ENCODE measurements at places on chromosomes 13 and 19.
A peak's percentile ranks its signal among the peaks of the same experiment; 100 is the strongest.

- DNase-seq: no peak
Observed at GRCh38 chr13:96871469-96871868, 122.8 kb downstream of the OXGR1 start.

GRCh38 chr13:65336916-65337315 is 1893.2 kb downstream of the PCDH9 start:
- DNase-seq: no peak

GRCh38 chr13:58949646-58950045 is 1214.1 kb downstream of the DIAPH3 start:
- no peak for DNase-seq

DNA sequence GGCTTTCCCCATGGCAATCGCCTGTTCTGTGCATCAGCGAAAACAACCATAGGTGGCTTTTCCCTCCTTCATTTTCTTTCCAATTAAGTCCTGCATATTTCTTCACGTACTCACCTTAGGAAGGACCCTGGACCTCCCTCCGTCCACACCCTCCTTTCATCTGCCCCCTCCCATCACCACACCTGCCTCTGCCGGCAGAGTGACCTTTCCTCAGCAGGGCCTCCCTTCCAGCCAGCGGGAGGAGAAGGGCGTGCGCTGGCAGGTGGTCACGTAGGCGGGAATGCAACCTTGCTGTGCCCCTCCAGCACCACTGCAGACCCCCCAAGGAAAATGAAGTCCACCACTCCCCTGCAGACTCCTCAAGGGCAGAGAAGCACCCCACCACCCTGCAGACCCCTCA is 61.1 kb downstream of the GSX1 start:
- no peak for DNase-seq

GRCh38 chr13:76944456-76944855 is 3.9 kb upstream of the ACOD1 start:
- no peak for DNase-seq

GRCh38 chr19:16074488-16075365 is 1.6 kb upstream of the TPM4 start:
- DNase-seq: no peak

- DNase-seq: no peak
Observed at GRCh38 chr19:8486661-8487136, 15.7 kb downstream of the PRAM1 start.

- no peak for DNase-seq
Observed at GRCh38 chr13:23718996-23719395, 148.8 kb downstream of the TNFRSF19 start.

GRCh38 chr13:28528848-28529247 is 33.9 kb upstream of the FLT1 start:
- DNase-seq: no peak

- no peak for DNase-seq
Observed at GRCh38 chr19:4060621-4061177, 6.0 kb downstream of the ZBTB7A start.

DNA sequence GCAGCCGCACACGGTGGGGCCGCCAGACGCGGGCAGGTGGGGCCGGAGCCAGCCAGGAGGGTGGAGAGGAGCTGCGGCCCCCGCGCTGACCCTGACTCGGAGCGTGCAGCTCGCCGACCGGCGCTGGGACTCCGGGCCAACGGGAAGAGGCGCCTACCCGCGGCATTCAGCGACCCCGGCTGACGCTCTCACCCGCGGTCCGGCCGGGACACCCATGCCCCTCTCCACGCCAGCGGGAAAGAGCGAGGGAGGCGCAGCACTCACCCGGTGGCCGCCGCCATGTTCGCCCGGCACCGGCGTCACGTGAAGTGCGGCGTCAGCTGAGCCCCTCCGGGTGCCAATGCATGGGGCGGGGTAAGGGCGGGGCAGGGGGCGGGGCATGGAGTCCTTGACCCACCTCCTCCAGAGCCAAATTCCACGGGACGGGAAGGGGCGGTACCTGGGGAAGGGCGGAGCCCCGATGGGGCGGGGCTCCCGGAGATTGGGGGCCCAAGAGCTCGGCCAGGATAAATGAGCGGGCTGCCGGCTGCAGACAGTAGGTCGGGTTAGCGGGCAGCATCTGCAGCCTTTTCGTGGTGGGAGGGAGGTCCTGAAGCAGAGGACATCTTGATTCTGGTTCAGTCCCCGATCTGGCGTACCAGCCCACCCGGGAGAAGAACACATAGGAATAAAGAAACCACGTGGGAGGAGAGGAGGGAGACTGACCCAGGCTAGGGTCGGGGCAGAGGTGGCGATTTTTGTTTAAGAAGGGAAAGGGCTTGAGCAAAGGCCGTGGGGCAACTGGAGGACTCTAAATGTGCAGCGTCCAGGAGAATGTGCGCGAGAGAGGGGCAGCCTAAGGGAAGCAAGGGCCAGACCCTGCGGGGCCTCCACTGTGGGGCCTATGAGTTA is at the start of gene PEPD:
TSS of gene PEPD (minus strand) at position 312 of the 891 bp plus-strand sequence. CDS start at position 281, 31 bp downstream.
- peak; percentile 85 for DNase-seq

GRCh38 chr13:86986448-86986847 is 684.7 kb upstream of the SLITRK5 start:
- DNase-seq: no peak

GRCh38 chr13:28120317-28120716 is 18.0 kb upstream of the PAN3 start:
- DNase-seq: no peak

GRCh38 chr19:30310602-30311263 is 61.5 kb upstream of the ZNF536 start:
- no peak for DNase-seq

- DNase-seq: no peak
Observed at GRCh38 chr13:30821421-30821820, 84.7 kb upstream of the MEDAG start.

DNA sequence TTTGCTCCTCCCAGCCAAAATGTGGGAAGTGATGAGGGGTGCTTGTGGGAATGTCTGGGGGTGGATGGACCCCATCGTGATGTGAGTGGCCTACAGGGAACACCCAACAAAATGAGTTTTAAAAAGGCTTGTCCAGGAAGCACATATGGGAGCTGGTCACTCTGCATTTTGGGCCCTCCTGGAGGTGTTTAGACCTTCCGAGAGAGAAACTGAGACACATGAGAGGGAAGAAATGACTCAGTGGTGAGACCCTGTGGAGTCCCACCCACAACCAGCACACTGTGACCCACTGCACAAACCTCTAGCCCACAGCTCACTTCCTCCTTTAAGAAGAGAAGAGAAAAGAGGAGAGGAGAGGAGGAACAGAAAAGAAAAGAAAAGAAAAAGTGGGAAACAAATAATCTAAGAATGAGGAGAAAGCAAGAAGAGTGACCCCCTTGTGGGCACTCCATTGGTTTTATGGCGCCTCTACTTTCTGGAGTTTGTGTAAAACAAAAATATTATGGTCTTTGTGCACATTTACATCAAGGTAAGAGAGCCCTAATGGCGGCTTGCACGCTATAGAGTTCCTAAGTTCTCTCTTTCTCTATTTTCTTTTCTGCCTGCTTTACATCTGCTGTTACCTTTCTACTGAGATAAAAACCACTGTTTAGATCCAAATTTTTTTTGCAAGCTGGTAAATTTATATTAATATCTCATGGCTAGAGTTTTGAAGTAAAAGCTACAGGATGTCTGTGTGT is 13.3 kb upstream of the LILRB1 start:
- DNase-seq: no peak

GRCh38 chr13:71644579-71644978 is 222.4 kb downstream of the DACH1 start:
- DNase-seq: no peak

GRCh38 chr13:59461411-59461810 is 702.3 kb downstream of the DIAPH3 start:
- no peak for DNase-seq

DNA sequence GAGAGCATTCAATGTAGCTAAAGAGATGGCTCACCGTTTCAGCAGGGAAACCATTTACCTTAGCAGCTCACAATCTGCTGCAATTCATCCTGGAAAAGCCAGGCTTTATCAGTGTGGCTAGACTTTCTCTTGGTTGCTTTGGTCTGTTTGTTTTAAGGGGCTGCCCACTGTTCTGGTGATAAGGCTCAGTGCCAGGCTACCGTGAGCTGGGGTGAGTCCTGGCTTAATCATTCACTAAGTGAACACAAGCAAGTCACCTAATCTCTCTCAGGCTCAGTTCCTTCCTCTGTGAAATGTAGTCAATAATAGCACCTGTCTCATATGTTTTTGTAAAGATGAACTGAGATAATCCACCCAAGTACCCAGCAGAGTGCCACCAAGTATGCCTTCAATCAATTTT is 229.0 kb downstream of the TEX29 start:
- no peak for DNase-seq

DNA sequence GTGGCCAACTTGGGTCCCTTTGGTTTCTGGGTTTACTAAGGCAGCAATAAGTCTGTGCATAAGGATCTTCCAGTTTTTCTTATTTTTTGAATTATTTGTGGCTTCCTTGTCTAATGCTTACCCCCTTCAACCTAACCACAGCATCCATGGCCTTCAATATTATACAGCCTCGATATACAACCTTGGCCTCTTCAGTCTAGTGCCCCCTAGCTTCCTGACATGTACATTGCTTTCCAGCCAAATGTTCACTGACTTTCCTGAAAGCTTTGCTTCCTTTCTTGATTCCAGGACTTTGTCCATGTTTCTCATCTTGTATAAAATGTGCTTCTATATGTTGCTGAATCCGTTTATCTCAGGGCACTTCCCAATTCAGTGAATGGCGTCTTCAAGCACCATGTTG is 310.1 kb downstream of the OLFM4 start:
- no peak for DNase-seq

GRCh38 chr19:34337739-34338138 is 27.3 kb upstream of the GPI start:
- no peak for DNase-seq

DNA sequence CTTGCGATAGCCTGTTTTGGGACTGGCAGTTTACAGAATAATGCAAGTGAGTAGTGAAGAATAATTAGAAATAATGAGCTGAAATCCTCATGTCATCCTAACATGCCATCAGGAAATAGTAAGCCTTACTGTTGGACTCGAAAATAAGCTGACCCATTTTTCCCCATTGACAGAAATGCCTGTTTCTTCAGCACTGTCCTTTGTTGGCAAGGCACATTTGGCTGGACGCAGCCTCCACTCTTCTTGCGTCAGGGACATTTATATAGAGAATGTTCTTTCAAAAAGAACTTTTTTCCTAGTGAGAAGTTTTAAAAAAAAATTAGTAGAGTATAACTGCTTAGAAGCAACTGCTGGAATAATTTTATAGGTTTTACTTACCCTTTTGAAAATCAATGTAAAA is 47.1 kb downstream of the ARHGAP35 start:
- DNase-seq: no peak

GRCh38 chr13:50993371-50993770 is 83.8 kb downstream of the RNASEH2B start:
- no peak for DNase-seq

DNA sequence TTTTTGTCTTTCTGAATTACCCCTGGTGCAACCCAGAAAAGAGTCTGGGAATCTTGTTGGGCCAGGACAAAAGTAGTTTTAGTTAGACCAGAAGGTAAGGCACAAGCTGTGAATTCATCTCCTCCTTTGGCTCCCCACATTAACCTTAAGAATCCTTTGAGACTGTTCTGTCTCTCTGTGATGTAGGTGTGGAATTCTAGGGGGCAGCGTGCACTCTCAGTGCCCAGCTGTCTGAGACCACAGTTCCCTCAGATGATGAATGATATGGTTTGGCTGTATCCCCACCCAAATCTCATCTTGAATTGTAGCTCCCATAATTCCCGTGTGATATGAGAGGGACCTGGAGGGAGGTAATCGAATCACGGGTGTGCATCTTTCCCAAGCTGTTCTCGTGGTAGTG is 43.9 kb downstream of the ZNF506 start:
- DNase-seq: no peak

DNA sequence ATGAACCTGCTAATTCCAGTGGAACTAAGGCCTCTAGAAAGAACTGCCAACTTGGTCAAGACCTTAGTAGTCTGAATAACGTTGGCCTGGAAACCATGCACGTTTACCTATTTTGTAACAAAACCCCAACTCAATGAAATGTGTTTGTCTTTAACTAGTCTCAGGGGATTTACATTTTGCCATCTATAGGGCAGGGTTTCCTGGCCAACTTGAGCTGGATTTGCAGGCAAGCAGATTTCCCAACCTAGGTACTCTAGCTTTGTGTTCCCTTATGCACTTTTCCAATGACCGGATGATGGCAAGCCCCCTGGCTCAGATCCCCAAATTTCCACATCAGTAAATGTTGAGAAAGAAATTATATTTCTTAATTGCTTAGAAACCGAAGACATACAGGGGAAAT is 114.5 kb downstream of the IRS2 start:
- DNase-seq: no peak

DNA sequence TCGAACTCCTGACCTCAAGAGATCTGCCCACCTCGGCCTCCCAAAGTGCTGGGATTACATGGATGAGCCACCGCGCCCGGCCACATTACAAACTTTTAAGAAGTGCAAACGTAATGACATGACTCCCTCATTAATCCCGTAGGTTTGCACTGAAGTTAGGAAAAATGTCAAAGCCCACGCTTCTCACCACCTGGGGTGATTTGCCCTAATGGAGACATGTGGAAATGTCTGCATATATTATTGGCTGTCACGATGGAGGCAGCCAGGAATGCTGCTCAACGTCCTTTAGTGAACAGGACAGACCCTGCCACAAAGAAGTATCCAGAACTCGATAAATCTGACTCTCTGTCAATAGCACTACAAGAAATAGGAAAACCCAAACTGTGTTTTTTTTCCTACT is 21.0 kb downstream of the NLRP9 start:
- DNase-seq: no peak

DNA sequence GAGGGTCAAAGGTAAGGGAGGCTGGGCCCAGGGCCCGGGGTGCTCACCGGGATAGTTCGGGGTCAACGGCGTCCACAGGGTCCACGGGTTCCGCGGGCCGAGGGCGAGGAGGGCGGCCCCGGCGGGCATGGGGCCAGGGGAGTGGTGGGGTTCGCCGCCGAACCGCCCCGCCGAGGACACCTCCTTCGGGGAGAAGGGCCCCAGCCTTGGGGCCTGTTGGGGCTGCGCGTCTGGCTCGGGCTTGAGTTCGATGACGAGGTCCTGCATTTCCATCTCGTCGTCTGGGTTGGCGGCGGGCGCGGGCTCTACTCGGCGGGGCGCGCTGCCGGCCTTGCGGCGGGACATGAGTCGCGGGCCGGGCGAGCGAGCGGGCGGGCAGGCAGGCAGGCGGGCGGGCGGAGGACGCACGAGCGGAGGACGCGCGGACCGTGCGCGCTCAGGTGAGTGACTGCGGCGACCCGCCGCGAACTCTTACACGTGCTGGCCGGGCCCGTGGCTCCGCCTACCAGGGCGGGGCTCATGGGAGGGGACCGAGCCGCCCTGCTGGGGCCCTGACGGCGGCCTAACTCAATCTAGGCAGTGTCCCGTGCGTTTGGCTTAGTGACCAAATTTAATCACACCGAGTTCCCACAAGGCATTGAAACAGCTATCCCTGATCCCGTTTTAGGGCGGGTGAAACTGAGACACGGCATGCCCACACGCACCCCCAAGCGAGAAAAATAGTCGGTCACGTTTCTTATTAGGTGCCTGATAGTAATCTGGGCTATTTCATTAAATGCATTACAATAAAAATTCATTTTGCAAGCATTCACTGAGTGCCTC is at the start of gene ZNF296:
TSS of gene ZNF296 (minus strand) at position 450 of the 822 bp plus-strand sequence. CDS start at position 345, 105 bp downstream.
- DNase-seq: peak; percentile 79

- DNase-seq: no peak
Observed at GRCh38 chr13:25946321-25946720, 105.5 kb downstream of the SHISA2 start.

- no peak for DNase-seq
Observed at GRCh38 chr19:45344621-45345505, 4.3 kb downstream of the KLC3 start.
